ENCODE measurements at places on chromosomes 7 and 10.

GRCh38 chr10:124894569-124895215 lies 47.2 kb upstream of the ZRANB1 start:
- no peak for DNase-seq

GRCh38 chr7:102404005-102404861 lies 8.1 kb downstream of the PRKRIP1 start:
- no peak for DNase-seq

DNA sequence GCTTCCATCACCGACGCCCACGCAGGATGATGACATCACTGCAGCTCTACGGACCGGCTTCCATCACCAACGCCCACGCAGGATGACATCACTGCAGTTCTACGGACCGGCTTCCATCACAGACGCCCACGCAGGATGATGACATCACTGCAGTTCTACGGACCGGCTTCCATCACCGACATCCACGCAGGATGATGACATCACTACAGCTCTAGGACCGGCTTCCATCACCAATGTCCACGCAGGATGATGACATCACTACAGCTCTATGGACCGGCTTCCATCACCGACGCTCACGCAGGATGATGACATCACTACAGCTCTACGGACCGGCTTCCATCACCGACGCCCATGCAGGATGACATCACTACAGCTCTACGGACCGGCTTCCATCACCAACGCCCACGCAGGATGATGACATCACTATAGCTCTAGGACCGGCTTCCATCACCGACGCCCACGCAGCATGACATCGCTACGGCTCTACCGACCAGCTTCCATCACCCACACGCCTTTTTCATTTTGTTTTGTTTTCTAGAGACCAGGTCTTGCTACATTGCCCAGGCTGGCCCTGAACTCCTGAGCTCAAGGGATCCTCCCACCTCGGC lies 29.5 kb downstream of the GPER1 start:
- DNase-seq = no peak

DNA sequence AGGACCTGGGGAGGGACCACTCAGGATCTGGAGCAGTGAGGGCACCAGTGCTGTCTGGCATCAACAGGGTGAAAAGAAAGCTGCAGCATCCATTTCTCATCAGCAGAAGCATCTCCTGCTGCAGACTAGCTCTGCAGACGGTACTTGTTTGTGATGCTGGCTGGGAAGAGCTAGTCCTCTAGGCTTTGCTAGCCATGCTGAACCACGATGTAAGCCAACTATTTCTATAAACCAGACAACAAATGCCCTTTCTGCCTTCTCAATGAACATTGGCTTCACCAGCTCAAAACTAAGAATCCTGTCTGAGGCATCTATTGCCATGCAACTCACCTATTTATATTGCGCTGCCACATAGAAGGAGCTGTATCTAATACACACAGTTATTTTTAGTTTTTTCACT lies 65.6 kb downstream of the CTTNBP2 start:
- DNase-seq = no peak

DNA sequence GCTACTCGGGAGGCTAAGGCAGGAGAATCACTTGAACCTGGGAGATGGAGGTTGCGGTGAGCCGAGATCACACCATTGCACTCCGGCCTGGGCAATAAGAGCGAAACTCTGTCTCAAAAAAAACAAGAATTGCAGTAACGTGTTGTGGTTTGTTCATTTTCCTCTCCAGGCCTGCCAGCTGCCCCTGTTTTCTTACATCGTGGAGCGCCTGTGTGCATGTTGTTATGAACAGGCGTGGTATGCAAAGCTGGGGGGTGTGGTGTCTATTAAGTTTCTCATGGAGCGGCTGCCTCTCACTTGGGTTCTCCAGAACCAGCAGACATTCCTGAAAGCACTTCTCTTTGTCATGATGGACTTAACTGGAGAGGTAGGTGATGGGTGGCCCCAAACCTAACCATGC lies 52.1 kb downstream of the TRRAP start:
- no peak for DNase-seq

GRCh38 chr10:72285972-72286521 lies 12.3 kb downstream of the DDIT4 start:
- DNase-seq = no peak

DNA sequence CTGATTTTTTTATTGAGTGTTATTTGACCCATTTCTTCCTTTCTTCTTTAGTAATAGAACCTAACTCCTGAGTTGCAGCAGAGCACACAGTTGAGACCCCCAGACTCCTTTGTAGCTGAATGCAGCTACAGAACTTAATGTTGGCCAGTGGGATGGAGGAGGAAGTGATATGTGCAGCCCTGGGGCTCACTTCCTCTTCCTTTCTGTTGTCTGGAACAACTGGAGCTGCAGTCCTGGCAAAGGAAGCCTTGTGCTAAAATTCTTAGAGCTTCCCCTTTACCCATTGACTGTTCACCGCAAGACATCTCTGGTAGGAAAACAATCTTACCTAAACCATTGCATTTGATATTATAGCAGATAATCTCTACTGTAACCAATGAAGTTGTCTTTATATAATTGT lies 86.6 kb downstream of the ITGB8 start:
- DNase-seq = no peak

- DNase-seq = no peak
Measured at GRCh38 chr10:30398193-30398592, 35.8 kb upstream of the MAP3K8 start.

GRCh38 chr10:8331896-8332729 lies 277.6 kb downstream of the GATA3 start:
- DNase-seq = no peak

DNA sequence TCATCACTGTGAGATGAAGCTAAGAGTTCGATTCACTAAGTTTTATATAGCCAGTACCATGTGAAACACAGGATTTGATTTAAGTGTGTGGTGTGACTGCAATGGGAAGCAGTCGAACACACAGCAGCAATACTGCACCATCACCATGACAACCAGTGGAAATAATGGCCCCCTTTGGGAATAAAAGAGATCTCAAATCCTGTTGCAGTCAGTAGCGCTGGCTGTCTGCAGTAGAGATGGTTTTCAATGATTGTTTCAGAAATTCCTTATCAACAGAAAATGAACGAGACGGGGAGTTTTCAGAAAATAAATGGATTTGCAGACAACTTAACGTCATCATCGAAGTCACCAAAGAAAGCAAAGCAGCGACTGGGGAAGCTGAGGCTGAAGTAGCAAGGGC lies 91.0 kb downstream of the PTPRE start:
- peak; percentile 42 for DNase-seq

- DNase-seq = no peak
Measured at GRCh38 chr7:106283501-106283830, 1.3 kb downstream of the NAMPT start.

DNA sequence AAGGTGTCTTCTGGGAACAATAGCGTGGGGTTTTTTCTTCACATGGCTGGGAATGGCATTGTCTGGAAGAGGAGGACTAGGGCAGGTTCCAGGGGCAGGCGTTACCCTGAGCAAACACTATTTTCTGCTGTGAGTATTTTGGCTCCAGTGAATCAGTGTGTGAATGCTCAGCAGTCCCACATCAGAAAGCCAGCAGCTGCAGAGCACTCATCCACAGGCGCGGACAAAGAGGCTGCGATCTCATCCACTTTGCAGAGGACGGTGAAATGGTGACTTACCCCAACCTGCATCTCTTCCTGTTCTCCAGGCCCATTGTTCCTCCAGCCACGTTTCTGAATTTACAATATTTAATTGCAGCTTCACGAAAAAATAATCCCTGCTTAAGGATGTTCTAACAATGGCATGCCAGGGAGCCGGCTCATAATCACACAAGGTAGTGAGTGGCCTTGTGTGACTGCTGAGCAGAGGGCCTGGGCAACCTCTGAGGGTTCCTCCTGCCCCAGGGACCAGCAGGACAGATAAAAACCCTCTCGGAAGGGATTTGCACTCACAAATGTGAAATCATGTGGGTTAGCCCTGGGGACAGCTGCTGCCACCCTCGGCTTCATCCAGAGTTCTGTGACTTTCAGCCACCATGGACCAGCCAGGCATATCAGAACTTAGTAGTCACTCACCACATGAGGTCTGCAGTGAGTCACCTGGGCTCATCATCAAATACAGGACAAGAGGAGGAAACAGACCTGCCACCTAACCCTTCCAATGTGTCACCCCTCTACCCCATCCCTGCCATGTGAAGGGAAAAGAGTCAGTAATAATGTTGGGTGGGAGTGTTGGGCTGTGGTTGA lies 65.0 kb upstream of the EN2 start:
- no peak for DNase-seq

DNA sequence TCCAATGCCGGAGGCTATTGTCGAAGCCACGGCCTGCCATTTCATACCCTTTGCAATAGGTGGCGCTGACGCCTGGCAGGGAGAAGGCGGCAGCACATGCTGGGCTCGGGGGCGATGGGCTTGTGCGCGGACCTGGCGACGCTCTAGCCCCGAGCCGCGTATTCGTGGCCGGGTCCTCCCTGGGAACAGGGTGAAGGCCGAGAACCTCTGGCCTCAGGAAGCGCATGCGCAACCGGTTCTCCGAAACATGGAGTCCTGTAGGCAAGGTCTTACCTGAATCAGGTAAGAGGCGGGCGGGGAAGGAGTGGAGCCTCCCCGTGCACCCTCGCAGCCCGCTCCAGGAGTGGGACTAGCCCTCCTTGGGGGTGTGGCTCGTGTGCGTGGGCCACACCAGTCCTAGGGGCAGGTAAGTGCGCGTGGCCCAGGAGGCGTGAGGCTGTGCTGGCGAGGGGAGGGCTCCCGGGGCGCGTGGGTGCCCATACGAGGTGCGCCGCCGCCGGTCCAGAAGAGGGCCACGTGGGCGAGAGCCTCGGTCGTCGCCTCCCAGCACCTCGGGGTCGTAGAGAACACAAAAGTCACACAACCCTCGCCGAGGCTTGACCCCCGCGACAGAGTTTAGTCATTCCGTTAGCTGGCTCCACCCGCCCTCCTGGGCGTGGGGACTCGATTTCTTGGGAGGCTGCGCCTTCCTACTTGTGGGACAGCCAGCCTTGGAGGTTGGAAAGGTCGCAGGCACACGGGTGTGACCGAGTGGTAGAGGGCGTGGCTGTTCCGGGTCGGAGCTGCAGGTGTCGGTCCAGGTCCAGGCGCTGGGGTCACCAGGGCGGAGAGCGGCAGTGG lies 5.6 kb upstream of the MEST start:
- DNase-seq = no peak

GRCh38 chr10:72567421-72567820 lies 58.5 kb downstream of the MICU1 start:
- no peak for DNase-seq

- no peak for DNase-seq
Measured at GRCh38 chr10:117441361-117441760, 66.1 kb upstream of the PDZD8 start.

DNA sequence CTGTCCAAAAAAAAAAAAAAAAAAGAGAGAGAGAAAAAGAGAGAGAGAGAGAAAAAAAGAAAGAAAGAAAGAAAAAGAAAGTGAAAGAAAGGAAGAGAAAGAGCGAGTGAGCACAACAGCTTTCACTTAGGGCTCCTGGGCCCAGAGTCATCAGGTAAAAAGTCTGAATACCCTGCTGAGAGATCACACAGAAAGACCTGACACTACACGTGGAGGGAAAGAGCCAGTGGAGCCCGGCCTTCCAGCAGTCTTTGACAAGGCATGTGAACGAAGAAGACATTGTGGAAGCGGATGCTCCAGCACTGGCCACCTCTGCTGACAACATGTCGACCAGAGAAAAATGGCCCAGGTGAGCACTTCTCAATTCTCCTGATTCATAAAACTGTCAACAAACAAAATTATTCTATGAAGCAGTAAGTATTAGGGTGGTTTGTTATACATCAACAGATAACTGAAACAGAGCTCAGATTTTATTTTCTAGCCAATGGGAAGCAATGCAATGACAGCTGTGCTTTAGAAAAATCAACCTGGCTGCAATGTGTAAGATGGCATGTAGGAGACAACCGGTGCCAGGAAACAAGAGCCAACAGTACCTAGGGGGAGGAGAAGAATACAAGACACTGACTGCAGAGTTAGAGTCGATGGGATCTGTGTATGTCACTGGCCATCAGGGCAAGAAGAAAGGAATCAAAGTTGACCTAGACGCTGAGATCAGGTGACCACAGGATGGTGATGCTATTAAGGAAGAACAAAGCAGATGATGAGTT lies 4.4 kb downstream of the RNF216 start:
- DNase-seq = no peak

DNA sequence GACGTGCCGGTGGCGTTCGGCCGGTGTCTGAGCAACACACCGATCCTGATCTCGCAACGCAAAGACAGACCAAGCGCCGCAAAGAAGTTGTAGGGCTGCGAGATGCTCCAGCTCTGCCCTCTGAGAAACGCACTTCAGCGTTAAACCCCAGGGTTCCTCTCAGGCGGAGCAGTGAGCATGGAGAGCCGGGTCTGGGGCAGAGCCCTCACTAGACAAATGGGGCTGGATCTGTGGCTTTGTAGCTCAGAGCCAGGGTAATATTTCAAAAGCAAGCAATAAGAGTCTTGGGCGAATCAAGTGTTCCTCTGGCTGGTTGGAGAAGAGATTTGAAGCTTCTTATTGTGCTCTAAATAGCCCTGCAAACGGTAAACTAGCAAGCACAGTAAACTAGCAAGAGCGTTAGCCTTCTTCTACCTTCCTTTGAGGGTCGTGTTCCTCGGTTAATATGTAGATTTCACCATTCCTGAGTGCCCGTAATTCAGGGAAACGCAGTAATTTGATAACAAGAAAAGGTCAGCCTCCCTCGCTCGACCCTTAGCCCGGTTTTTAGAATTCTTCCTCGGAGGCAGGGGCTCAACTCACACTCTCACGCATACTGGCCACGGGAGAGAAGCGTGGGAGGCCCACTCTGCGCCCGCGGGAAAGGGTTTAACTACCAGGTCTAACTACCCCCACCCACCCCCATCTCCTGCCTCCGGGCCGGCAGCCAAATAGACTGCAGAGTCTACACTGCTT lies 6.7 kb downstream of the SKAP2 start:
- no peak for DNase-seq

GRCh38 chr10:6279540-6280267 lies 77.0 kb downstream of the PFKFB3 start:
- DNase-seq = no peak

DNA sequence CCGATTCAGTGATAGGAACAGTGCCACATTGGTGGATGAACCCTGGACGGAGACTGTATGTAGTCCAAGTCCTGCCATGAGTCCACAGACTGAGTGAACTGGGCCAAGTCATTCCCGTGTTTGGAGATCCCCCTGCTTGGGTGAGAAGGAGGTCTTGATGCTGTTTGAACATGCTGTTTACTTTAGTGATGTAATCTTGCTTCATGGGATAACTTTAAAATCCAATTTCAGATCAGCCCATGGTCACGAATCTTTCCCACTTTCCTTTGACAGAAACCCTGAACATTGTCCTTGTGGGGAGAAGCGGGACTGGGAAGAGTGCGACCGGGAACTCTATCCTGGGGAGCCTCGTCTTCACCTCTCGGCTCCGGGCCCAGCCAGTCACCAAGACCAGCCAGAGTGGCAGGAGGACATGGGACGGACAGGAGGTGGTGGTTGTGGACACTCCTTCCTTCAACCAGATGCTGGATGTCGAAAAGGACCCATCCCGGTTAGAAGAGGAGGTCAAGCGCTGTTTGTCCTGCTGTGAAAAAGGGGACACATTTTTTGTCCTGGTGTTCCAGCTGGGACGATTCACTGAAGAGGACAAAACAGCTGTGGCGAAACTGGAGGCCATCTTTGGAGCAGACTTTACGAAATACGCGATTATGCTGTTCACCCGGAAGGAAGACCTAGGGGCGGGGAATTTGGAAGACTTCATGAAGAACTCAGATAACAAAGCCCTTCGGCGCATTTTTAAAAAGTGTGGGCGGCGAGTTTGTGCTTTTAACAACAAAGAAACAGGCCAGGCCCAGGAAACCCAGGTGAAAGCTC lies 26.6 kb downstream of the GIMAP8 start:
- no peak for DNase-seq

GRCh38 chr10:15265056-15265455 lies 96.6 kb upstream of the NMT2 start:
- DNase-seq = no peak

All from nucleus accumbens (tissue), 56 donors.